Common myeloid progenitor, CD34-positive (primary cell): ENCODE measurements at places on chromosomes 12 and 14.

DNA sequence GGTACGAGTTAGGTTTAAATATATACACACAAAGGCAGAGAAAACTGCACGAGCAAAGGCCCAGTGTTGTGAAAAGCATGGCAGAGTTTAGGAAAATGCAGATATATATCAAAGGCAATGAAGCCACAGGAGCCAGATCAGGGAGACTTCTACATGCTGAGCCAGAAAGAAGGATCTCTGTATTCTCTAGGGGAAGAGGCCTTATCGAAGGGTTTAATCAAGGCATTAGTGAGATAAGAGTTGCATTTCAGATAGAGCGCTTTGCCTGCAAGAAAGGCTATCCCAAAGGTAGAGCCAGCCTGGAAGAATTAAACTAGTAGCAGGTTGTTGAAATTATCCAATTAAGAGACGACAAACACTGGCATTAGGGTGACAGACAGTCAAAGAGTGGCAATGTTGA, 7.6 kb downstream of the PTPRO start:
- DNase-seq: no peak

- DNase-seq: no peak
Observed at GRCh38 chr14:73784181-73784987, 67.2 kb upstream of the PTGR2 start.

DNA sequence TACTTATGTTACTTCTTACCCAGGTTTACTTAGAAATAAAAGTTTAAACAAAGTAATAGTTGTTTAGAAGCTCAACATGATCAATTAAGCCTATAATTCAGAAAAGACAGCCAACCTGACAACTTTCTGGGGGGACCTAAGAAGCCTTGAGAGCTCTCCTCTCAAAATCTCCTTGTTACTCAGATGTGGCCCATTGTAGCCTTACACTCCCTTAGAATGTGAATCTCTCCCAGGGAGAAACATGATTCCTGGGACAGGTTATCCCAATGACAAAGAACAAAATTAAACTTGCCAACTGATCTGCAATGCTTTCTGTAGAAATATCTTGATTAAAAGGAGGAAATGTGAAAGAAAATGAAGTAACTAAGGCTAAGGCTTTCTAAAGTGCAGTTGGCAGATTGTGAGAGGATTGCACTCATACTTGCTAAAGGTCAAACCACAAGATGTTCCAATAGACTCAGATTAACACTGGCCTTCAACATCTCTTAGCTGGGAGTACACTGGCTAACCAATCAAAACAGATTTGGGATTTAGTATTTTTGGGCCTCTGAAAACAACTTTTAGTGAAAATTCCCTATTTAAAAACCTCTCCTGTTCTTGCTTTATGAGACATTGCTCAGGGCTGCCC, 72.3 kb upstream of the TMX1 start:
- DNase-seq: no peak

GRCh38 chr14:56694609-56695008, 115.0 kb downstream of the TMEM260 start:
- DNase-seq: no peak

DNA sequence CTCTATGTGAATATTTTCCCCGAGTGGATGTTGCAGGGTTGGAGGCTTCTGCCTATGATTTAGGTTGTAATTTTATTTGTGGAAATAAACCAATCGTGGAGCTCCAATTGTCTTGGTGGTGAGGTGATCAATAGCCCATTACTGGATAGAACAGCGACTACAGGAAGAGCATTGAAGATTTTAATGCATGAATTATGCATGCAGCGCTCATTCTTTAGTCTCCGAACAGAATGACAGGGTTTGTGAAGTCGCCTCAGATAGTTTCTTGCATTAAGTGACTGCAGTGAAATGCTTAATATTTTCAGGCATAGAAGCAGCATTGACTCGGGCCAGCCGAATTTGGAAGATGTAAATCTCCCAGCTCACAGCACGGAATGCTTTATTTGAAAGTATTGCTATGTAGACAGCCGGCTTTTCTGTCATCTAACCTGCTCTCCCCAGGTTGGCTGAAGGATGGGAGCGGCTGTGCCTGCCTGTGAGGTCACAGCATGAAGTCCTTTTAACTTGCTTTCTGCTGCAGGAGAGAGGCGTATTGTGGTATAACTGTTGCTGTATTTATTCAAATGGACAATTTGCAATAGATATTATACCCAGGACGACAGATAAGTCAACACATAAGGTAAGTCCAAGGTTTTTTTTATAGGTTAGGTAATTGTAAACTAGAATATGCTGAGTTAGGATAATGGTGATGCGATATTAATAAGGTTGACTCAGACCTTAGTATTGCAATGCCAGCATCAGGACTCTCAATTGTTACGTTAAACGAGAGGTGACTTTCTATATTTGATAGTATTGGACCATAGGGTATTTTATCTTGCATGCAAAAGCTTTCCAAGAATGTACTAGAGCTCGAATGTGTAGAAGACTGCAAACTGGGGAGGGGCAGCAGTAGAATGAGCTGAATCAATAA, 135.7 kb downstream of the CNTN1 start:
- no peak for DNase-seq

GRCh38 chr12:113485330-113485729, 13.7 kb upstream of the LHX5 start:
- no peak for DNase-seq
